ENCODE measurements at places on chromosomes 4 and X. TPM values are rescaled to one million over a fixed set of nuclear protein-coding genes. Genes with fewer than 3 reads are reported as not detected.

The LRIT3 gene
- total RNA-seq, result 0.65 TPM

The TECRL gene
- 0.16 TPM for total RNA-seq

The SRPX gene
- total RNA-seq, result 46.1 TPM

The PRDM5 gene
- total RNA-seq, result 26.3 TPM

The FAM53A gene
- total RNA-seq, result 2.5 TPM

The STAP1 gene
- total RNA-seq, result 0.65 TPM

- no peak for DNase-seq
These were observed 367.8 kb upstream of the RASGEF1B start for GRCh38 chr4:81839347-81840042.

GRCh38 chrX:22351966-22352365, 79.3 kb downstream of the CBLL2 start:
- no peak for DNase-seq

GRCh38 chr4:185552254-185552653, 16.9 kb upstream of the PDLIM3 start:
- no peak for DNase-seq

GRCh38 chr4:121308328-121308663, 72.5 kb downstream of the QRFPR start:
- no peak for DNase-seq

- no peak for DNase-seq
These were observed 2.9 kb downstream of the CLOCK start for GRCh38 chr4:55543858-55544257.

- no peak for DNase-seq
These were observed 200.2 kb downstream of the CPEB2 start for GRCh38 chr4:15202481-15202880.

DNA sequence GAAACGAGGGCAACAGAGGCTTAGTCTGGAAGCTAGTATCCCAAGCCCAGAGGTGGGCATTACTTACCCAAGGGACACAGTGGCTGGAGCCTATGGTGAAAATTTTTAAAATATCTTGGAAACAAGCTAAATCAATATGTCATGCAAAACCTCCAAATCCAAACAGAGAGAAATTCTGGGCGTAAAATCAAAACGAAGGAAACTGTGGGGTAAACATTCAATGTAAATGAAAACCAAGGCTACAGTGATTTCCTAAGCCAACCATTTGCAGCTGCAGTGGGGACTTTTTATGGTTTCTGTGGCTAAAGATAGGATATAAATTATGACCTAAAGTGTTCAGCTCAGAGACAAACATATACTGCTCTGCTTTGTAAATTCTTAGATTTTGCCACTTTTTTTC, 507.7 kb upstream of the DIAPH2 start:
- DNase-seq, result no peak

GRCh38 chr4:176320976-176321361, 1.2 kb downstream of the SPCS3 start:
- DNase-seq, result no peak

- DNase-seq, result no peak
These were observed 66.5 kb downstream of the SLIT2 start for GRCh38 chr4:20318001-20318908.

- DNase-seq, result no peak
These were observed 203.9 kb upstream of the LEF1 start for GRCh38 chr4:108372681-108373080.

DNA sequence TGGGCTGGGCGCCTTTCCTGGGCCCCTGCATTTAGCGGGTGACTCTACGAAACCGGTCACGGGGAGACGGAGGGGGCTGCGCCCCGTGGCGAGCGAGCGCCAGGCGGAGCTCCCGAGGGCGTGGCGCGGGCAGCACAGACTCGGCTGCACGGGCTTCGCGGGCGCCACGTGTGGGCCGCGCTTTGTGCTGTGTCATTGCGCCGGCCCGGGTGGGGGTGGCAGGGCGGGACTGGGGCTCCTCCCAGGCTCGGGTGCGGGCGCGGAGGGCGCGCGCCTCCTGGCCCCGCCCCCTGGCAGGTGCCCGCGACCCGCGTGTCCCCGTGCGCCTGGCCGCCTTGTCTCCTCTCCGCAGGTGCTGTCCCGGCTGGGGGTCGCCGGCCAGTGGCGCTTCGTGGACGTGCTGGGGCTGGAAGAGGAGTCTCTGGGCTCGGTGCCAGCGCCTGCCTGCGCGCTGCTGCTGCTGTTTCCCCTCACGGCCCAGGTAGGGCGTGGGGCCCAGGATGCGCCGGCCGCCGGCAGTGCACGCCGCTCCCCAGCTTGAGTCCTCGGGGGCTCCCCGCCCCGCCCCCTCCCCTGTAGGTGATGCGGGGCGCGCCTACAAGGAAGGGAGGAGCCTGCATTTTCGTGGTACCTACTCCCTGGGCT, 651 bp downstream of the UCHL1 start:
- DNase-seq, result no peak

GRCh38 chr4:110508827-110509710, 33.1 kb downstream of the ENPEP start:
- no peak for DNase-seq

DNA sequence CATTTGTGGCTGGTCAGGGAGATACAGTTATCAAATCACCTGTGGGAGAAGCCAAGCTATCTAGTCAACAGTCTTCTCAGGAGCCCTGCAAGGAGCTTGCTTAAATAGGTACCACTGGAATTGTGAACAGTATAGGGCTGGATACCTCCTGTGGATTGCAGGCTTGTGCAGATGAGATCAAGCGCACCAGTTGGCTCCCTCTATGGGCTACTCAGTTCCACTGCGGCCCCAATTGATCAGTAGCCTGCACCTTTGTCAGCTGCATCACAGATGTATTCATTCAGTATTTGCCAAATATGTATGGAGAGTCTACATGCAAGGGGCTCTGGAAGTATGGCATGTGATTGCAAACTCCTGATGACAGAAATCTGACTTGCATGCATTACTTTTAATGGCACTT, 28.6 kb downstream of the TEX13A start:
- no peak for DNase-seq

DNA sequence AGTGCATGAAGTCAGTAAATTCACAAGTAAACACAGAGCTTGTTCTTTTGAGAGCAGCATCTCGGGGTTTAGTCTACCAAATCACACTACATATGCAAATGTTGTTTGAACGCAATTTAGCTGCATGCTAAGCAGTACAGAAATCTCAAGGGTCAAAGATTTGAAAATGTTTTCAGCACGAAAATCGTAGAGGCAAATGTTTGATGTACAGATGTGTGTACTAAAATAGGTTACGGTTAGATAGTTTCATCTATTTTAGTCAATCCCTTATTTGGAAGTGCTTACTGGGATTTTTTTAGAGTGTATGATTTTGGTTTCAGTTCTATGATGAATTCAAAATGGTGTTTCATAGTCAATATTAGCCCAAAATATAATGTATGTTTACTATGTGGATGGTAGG, 1928.2 kb upstream of the TENM3 start:
- DNase-seq, result no peak

- DNase-seq, result no peak
These were observed 710 bp downstream of the PRKG2 start for GRCh38 chr4:81214144-81214880.

GRCh38 chrX:30568136-30568535, 9.4 kb downstream of the TASL start:
- no peak for DNase-seq

DNA sequence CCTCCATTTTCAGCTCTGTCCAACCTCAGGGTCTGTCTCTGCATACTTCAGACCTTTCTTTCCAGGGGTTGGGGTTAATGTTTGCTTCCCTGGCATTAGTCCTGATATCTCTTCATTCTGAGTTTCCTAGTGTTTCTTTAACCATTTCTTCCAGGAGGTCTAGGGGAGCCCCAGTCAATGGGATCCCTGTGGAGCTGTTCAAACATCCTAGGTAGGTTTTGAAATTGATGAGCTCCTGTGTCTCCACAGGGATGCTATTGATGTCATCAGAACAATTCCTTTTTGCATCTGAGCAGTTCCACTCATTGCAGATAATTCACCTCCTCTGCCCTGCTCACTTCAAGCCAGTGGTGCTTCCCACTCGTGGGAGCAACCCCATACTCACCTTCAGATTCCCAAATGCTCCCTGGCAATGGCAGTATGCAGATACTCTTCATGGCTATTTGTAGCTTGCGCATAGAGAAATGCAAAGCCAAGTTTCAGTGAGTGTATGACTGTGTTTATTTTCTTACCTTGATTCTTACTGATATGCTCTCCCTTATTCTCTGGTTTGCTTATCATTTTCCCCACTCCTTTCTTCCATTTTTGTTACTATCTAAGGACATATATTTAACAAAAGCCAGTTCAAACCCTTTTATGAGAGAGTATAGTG, 33.7 kb upstream of the LIMCH1 start:
- DNase-seq, result no peak

GRCh38 chr4:146123231-146123630, 52.3 kb upstream of the LSM6 start:
- no peak for DNase-seq

- DNase-seq, result no peak
These were observed 65.6 kb downstream of the OR13H1 start for GRCh38 chrX:131609480-131609879.

DNA sequence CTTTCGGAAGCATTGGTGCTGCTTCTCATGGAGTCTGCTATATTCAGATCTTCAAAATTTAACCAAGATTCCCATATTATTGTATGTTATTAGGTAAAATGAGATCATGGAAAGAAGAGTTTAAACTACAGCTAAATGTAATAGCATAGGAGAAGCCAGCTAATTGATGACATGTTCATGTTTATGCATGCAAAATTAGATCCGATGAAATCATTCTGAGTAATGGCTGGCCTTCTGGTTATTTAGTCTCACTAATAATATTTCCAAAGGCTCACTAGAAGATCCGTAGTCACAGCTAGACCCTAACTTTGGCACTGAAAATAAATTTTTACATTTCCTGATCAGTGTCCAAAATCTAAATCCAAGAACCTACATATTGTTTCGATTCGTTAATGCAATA, 19.8 kb upstream of the PHKA2 start:
- DNase-seq, result no peak

- DNase-seq, result no peak
These were observed 154.9 kb downstream of the STK32B start for GRCh38 chr4:5206016-5206790.

- DNase-seq, result no peak
These were observed 76.7 kb upstream of the NDST3 start for GRCh38 chr4:117957571-117957970.

- DNase-seq, result no peak
These were observed 19.5 kb upstream of the NFXL1 start for GRCh38 chr4:47933840-47934239.

GRCh38 chr4:182828360-182829025, 88.7 kb downstream of the DCTD start:
- DNase-seq, result no peak

DNA sequence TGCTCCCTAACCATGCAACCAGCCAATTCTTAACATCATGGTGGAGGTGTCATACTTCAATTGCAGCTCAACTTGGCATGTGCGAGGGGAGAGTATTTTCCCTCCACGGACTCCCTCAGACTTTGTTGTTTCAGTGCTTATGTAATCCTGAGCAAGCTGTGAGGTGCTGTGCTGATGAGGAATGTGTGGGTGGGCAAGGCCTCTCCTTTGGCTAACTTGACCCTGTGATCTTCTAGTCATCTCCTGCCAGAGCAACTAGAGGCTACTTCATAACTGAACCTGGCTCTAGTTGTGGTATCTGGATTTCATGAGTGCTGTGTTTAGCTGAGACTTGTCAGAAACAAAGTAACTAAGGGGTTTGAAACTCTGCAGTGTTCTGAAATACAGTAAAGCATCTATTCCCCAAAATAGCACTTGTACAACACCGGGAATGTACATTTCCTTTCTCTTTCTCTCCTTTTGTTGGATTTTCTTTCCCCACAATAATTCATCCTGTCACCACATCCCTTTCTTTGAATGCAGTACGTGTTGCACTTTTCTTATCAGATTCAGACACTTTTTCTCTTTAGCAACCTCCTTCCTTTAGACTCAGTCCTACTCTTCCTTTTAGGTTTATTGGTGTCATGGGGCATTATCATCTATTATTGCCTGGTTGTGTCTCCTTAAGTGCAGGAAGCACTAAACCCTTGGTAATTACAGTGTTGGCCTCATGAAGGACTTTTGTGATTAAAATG, 415.2 kb upstream of the NR3C2 start:
- DNase-seq, result no peak

DNA sequence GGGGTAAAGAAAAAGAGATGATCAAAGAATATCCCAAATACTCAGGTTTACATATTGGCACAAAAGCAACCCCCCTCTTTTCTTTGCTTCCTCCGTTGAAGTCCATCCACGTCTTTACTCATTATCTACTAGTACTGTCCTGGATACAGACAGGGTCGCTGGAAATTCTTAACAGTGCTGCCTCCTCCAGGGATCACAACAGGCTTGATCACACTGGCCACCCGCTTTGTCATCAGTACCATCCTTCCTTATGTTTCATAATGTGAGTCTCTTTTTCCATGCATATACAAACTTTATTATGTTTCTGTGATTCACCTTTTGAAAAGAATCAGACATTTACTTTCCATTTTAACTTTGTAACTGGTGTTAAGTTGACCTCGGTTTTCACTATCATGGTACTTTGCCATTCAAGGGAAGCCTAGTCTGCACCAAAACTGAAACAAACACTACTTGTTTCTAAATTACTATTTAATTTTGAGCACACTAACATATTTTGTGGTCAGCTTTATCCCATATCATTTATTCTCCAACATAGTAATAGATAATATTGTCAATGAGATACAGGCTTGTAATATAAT, 387.5 kb upstream of the PPP1R2C start:
- no peak for DNase-seq

DNA sequence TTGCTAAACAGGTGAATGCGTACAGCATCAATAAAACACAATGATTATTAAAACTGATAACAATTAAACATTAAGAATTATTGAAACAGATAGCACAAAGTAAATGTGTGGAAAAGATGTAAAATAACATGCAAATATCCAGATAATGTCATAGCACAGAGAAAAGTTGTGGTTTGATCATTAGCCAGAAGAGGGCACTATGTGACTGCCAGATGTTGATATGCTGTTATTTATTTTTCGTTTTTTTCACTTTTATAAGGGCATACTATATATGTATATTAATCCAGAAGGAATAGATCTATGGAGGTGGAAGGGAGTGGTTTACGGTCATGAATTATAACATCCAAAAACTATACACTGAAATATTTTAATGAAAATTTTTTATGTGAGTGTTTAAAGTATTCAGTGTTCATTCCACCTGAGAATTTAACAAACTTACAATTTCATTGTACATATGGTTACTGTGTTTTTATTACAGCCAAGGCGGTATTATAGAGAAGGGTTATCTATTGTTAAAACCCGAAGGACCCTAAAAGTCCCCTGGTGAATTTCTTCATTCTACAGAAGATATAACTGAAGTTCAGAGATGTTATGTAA, 211.9 kb upstream of the UGT8 start:
- no peak for DNase-seq

- no peak for DNase-seq
These were observed 43.5 kb downstream of the NDST3 start for GRCh38 chr4:118077767-118078105.

- DNase-seq, result no peak
These were observed 113.2 kb downstream of the MID1 start for GRCh38 chrX:10507181-10507580.

- DNase-seq, result no peak
These were observed 15.9 kb upstream of the CCDC149 start for GRCh38 chr4:24928708-24929107.

Data from ureter (tissue), 1 donor.